LHCN-M2 (cell line): ENCODE measurements at places on chromosomes 16 and 17. TPM values are rescaled to one million over a fixed set of nuclear protein-coding genes. Genes with fewer than 3 reads are reported as not detected.
A peak's percentile ranks its signal among the peaks of the same experiment; 100 is the strongest.

GRCh38 chr16:72809446-72809845 lies 238.5 kb downstream of the ZFHX3 start:
- no peak for DNase-seq

DNA sequence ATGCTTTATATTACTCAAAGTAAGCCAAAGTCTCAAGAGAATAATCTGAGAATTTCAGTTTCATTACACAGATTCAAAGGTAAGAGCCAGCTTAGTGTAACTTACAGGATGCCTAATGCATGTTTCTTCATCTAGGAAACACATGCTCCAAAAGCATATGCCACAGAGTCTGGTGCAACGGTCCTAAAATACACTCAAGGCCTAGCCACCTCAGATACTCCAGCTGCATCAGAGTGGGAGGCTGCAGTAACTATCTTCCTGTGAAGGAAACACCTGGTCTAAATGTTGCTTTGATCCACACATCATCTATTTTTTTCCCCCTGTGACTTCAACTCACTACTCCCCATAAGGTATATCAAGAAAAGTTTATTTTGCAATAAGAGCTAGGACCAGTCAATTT lies 51.6 kb upstream of the CORO6 start:
- DNase-seq = no peak

DNA sequence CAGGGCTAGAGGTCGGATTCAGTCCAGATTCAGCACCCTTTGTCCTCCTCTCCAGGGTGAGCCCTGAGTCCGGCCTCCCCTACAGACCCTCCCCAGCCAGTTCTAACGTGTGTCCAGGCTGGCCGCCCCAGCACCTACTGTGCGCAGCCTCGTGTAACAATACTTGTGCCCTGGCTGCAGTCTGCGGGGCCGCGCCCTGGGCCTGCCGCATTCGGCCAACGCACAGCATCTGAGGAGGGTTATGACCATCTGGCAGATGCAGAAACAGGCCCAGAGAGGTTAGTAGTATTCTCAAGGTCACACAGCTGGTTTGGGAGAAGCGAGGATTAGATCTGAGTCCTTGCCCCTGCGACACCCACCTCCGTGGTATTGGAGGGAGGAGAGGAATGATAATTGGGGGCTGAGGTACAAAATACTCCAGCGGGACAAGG lies 968 bp downstream of the RIPOR1 start:
- peak; percentile 39 for DNase-seq

GRCh38 chr17:5127910-5128309 lies 12.1 kb downstream of the USP6 start:
- DNase-seq = no peak

DNA sequence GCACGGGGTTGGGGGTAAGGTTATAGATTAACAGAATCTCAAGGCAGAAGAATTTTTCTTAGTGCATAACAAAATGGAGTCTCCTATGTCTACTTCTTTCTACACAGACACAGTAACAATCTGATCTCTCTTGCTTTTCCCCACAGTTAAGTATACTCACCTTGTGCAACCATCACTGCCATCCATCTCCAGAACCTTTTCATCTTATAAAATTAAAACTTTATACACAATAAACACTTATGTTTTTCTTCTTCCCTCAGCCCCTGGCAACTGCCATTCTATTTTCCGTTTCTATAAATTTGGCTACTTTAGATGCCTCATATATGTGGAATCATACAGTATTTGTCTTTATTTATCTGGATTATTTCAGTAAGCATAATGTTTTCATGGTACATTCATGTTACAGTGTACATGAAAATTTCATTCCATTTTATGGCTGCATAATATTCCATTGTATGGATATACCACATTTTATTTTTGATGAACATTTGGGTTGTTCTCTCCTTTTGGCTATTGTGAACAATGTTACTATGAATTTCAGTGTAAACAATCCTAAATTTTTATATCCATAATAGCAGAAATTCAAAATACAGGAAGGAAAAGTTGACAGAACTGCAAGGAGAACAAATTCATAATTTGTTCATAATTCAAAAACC lies 25.7 kb upstream of the FA2H start:
- no peak for DNase-seq

GRCh38 chr16:838741-839140 lies 38.2 kb upstream of the GNG13 start:
- no peak for DNase-seq

- peak; percentile 5 for DNase-seq
Observed at GRCh38 chr16:83779886-83780285, 27.9 kb upstream of the HSBP1 start.

GRCh38 chr17:5976251-5976650 lies 93.9 kb upstream of the WSCD1 start:
- DNase-seq = no peak

- no peak for DNase-seq
Observed at GRCh38 chr17:58219789-58220183, 731 bp upstream of the MKS1 start.

DNA sequence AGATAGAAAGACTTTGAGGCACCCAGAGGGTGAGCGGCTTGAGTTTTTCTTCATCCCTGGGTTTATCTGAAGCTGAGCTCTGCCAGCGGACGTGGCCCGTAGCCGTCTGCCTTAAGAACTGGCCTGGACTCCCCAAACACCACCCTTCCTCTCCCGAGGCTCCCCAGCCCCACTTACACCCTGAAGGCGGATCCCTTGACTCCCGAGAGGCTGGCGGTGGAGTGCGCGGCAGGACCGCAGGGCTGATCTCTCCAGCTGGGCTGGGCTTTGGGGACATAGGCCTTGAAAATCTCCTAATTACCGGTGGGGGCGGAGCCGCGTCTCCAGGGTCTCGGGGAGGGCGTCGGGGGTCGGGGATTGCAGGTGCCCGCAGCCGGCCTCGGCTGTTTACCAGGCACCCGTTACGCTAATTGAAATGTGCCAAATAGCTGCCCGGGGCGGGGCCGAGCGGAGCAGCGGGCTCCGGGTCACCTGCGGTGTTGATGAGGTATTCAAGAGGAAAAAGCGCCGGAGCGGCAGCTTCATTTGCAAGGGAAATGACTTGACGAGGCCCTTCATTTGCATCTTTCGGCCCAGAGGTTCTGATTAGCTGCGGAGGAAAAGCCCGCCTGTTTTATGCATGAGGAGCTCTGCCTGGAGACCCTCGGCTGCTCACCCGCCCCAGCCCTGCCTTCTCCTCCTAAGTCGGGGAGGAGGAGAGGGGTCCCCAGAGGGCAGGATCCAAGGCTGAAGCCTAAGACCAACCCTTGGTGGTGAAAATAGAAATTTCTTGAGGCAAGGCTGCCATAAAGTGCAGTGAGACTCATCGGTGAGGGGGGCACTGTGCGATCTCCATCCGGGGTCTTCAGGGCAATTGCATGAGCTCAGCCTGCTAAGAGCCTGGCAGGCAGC lies 100.7 kb downstream of the MGAT5B start:
- no peak for DNase-seq

GRCh38 chr16:21184834-21185233 lies 26.4 kb downstream of the LDAF1 start:
- DNase-seq = peak; percentile 8

DNA sequence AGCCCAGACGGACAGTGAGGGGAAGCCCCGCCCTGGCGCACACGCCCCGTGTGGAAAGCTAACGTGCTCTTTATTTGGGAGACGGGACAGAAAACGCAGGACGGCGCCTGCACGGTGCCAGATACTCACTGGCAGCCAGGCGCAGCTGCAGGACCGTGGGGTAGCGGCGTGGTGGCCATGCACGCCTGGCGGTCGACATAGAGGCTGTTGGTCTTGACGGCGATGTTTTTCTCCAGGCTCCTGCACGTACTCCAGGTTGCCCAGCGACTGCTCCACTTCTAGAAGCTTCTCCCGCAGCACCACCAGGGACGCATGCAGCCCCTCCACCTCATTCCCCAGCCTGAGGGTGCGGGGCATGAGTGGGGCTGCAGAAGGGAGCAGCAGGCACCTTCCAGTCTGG lies 5.1 kb upstream of the C1QTNF8 start:
- DNase-seq = no peak

GRCh38 chr17:41692722-41693521 lies 4.2 kb downstream of the EIF1 start:
- no peak for DNase-seq

GRCh38 chr16:67766291-67766690 lies 40.1 kb downstream of the RANBP10 start:
- no peak for DNase-seq

DNA sequence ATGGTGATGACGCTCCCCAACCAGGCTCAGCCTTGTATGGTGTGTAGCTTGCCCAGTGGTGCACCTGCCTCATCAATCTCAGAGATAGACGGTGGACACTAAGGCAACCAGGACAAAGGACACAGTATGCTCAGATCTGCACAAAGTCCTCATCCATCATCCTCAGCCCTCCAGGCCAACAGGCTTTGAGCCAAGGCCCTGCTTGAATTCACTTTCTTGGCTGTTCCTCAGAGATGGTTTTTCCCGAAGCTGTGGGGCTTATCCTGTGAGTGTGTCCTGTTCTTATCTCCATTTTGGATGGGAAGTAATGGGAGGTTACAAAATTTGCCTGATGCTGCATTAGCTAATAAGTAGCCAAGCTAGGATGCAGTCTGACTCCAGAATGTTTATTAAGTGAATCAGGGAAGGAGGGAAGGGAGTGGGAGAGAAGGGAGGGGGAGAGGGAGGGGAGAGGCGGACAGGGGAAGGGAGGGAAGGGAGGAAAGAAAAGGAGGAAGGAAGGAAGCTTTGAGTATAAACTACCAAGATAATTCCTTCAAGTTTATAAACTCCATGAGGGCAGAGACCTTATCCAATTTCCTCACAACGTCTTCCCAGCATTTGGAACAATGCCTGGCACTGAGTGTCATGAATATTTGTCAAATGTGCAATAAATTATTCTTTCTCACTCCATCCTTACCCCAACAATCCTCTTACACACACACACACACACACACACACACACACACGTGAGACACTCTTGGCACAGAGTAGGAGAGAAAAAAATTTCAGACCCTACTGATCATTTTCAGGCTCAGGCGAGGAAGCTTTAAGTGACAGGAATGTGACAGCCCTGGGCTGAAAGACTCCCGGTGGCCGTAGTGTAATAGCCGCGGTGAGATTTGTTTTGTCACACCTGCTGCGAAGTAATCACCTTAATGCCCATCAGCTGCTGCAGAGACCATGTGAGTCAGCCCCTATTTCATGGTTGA lies 84.3 kb downstream of the BMERB1 start:
- peak; percentile 56 for DNase-seq

- DNase-seq = no peak
Observed at GRCh38 chr17:49431743-49432142, 17.1 kb upstream of the PHB1 start.

DNA sequence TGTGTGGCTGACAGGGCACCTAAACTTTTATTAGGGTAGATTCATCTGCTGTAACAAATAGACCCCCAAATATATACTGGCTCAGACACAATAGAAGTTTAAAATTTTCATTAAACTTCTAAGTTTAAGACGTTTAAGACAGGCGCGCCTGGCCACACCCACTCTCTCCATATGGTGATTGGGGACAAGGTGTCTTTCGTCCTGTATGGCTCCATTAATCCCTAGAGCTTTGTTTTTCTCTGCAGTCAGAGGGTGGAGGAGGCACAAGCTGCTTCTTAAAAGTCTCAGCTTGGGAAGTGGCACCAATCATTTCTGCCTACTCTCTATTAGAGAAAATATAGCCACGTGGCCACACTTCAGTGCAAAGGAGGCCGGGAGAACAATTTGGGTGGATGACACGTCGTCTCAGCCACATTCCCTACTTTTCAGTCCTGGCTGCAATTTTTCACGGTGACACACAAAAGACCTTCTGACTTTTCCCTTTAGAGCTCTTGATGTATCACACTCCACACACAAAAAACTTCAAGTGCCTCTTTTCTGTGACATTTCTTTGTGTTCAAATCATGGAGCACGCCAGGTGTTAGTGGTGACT lies 125.5 kb upstream of the CACNG3 start:
- DNase-seq = no peak

Gene ITGAD
- not detected in 2 replicates for total RNA-seq

Gene IL17C
- not detected in 2 replicates for total RNA-seq

Gene CACNG1
- 0.57 TPM in 1 of 2 replicates, not detected in the other for total RNA-seq

Gene ZNF385C
- not detected in 2 replicates for total RNA-seq
